Right kidney (tissue), 9 donors: ENCODE measurements at places on chromosomes 2 and 18.
A peak's percentile ranks its signal among the peaks of the same experiment; 100 is the strongest.

GRCh38 chr2:241777686-241778627 lies 1.3 kb downstream of the GAL3ST2 start:
- DNase-seq: no peak

DNA sequence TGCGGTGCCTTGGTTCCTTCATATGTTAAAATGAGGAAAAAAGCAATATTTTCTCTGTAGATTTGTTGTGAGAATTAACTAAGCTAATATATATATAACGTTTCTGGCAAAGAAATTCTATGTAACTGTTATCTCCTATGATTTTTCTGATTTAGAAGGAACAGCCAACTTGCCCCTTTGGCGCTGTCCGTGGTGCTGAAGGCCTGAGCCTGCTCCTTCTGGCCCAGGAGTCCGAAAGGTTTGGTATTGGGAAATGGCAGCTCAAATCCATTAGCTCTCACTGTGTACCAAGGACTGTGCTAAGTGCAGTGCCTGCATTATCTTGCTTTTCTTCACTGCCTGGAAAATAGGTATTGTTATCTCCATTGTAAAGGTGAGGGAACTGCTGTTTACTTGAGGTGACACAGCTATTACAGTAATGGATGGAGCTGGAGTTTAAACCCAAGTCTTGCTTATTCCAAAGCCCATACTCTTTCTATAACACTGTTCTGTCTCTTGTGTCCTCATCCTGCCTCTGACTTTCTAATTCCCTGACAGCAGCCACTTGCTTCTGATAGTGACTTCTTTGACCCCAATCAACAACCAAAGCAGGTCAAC lies 52.2 kb downstream of the C1QL2 start:
- DNase-seq: no peak

DNA sequence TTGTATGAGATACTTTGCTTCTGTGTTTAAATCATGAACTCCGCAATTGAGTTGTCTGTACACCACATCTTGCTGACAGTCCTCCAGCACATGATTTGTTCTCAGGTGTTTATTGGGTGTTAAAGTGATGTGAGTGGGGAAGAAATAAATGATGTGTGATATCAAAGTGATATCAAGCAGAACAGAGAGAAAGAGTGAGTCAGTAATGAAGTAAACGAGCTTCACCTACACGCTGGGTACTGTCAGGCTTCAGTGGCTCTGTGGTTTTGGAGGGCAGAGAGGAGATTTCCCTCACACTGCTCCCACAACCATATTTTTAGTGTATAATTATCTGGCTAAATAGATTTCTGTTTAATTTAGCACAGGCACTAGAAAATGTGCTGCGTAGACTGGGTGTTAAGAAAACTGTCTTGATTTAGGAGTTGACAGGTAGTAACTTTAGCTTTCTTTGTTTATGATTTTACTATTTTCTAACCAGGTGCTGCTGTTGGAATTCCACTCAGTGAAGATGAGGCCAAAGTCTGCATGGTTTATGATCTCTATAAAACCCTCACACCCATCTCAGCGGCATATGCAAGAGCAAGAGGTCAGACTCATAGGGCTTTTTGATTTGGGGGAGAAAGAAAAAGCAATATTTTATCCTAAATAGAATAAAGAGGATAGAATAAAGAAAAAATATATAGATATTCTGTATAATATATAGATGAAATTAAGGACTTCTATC lies 21.2 kb downstream of the ATIC start:
- DNase-seq: peak; percentile 16

- peak; percentile 37 for DNase-seq
Observed at GRCh38 chr2:216491793-216492596, 6.6 kb upstream of the RPL37A start.

DNA sequence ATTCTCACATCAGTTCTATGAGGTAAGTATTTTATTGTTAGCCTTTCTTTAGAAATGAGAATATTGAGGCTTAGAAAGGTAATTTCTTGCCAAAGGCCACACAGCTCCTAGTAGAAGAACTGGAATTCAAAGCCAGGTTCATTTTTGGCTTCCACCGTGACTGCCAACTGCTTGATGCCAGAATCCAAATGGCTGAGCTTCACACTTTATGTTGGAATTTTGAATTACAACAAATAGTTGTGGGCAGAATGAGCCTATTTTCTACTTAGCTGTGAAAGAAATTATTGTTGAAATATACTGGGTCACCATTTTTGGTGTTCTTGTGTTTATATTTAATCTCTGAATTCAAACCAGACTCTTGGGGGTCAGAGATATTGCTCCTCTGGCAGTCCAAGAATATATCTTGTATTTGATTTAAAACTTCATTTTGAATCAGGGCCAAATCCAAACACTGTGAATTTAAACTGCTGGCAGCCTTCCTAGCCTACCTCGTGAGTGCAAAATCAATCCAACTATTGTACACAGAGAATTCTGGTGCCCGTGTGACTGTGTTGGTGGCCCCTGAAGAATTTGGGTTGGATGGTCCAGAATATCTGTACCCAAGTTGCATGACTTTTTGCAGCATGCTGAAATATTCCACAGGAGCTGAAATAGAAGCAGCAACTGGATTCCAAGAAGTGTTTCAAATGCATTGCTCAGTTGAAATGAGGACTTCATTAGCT lies 35.6 kb upstream of the LPIN1 start:
- DNase-seq: no peak
